ENCODE measurements at places on chromosomes 1 and 21. TPM values are rescaled to one million over a fixed set of nuclear protein-coding genes. Genes with fewer than 3 reads are reported as not detected.
A peak's percentile ranks its signal among the peaks of the same experiment; 100 is the strongest.

The PTGS2 gene
- 22.2 TPM for total RNA-seq

The TNFRSF1B gene
- 142 TPM for total RNA-seq

The MOB3C gene
- 80.7 TPM for total RNA-seq

The PLA2G2F gene
- not detected for total RNA-seq

DNA sequence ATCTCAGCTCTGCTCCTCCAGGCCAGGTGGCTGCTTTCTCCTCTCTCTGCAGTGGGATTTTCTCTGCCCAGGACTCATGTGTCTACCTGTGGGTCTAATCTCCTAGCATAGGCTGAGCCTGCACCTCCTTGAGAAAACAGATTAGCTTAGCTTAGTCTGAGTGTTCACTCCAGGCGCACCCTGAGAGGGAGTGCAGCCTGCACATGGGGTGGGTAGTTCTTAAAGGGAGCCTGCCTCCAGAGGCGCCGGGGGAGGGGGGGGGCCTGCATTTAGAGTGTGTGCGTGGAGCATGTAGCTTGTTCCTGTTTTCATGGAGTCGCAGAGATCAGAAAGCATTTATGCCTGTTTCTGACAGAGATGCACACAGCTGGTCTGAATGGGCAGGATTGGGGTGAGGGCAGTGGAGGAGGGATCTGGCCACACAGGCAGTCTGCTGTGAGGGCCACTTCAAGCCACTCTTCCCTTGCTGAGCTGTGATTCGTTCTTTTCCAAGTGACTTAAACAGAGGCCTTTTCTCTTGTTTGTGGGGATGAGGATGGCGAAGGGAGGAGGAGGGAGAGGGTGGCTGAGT lies 45.2 kb downstream of the GALNT2 start:
- peaks cover 3% of the 10 kb centered on the region for H3K27me3 ChIP-seq
- H3K36me3 ChIP-seq: peaks cover 15% of the 10 kb centered on the region

- DNase-seq: no peak
- peaks cover 35% of the 10 kb centered on the region for H3K36me3 ChIP-seq
- H3K27me3 ChIP-seq: peaks cover 9% of the 10 kb centered on the region
Measured at GRCh38 chr1:236164273-236164672, 21.9 kb downstream of the GPR137B start.

DNA sequence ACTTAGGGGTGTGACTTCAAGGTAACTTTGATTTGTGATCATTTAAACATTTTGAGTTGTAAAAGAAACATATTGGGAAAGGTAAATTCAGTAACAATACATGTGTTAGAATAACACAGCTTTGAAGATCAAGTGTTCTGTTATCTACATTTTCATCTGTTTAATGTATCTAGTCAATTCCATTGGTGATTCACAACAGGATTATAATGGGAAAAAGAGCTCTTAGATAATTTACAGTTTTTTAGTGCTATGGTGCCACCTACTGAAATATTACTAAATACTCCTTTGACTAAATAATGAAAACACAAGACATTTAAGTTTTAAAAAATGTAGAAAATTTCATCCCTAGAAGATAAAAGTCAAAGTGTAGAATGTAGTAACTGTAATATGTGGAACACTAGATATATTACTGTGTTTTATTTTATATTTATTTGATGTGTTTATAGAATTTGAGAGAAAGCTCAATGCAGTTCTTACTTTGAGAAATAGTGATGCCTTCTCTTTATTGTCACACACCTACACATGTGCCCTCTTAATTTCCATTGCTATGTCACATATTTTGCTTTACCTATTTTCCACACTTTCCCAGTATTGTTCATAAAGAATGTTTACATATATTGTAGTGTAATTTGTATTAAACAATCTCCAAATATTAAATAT lies 47.4 kb downstream of the PTPRC start:
- no peak for DNase-seq
- H3K4me1 ChIP-seq: no peaks in the 10 kb centered on the region
- no peak overlapping the region for H3K27ac ChIP-seq

DNA sequence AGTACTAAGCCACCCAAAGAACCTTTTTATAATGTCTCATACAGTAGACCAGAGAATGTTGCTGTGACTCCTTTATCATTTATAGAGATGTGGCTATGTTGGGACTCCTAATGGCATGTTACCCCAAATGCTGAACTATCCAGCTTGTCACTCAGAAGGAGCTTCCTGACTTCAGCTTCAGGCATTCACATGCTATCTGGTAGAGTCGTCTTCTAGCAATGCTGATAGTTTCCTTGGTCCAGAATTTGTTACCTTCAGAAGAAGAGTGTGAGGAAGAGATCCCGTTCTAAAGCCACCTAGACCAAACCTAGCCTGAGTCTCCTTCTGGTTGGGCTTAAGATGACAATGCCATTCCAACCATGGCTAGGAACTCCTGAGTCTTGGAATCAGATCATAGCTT lies 68.1 kb downstream of the OLFML2B start:
- H3K4me3 ChIP-seq: no peak overlapping the region
- no peak overlapping the region for H3K27ac ChIP-seq
- peaks cover 18% of the 10 kb centered on the region for H3K4me1 ChIP-seq
- H3K27me3 ChIP-seq: no peaks in the 10 kb centered on the region
- no peak for DNase-seq

DNA sequence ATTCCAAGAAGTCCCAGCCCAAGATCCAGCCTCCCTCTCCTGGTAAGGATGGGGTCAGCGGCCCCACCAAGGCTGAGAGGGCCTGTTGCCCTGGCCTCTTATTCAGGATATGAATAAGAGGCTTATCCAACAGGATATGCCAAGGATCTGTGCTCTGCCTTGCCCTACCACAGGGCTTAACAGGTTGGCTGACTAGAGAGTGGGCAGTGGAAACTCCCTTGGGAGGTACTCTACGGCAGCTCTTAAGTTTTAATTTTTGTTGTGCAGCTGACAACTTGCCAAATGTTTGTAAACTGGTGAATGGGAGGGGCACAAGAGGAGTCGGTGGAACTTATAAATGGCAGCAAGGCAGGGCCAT lies 16.5 kb upstream of the PIGV start:
- H3K27me3 ChIP-seq: peaks cover 10% of the 10 kb centered on the region
- no peak overlapping the region for H3K27ac ChIP-seq
- no peak for DNase-seq
- no peaks in the 10 kb centered on the region for H3K4me1 ChIP-seq
- H3K36me3 ChIP-seq: peaks cover 84% of the 10 kb centered on the region

DNA sequence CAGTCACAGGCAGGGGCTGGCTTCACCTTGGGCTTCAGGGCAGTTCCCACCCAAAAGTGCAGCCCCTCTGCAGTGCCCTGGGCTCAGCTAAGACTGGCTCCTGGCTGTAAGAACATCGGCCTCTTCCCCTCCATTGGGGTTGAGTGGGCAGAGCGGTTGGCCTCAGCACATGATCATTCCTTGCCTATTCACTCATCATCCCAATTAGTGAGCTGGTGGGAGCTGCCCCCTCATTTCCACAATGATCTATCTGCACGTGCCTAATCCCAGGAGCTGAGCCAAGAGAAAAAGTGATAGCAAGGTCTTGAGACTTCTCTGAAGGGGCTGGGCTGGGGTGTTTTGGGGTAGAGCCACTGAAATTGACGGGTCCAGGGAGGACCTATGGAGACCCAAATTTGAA lies 133.6 kb downstream of the SYF2 start:
- H3K4me3 ChIP-seq: no peak overlapping the region
- no peak for DNase-seq
- no peaks in the 10 kb centered on the region for H3K36me3 ChIP-seq
- peaks cover 5% of the 10 kb centered on the region for H3K27me3 ChIP-seq
- H3K4me1 ChIP-seq: peaks cover 18% of the 10 kb centered on the region

GRCh38 chr21:45582128-45582527 lies 39.9 kb upstream of the SLC19A1 start:
- H3K27ac ChIP-seq: no peak overlapping the region
- H3K36me3 ChIP-seq: peaks cover 9% of the 10 kb centered on the region
- no peak overlapping the region for H3K4me3 ChIP-seq
- H3K4me1 ChIP-seq: no peaks in the 10 kb centered on the region
- no peak for DNase-seq

- H3K27ac ChIP-seq: no peak overlapping the region
- no peak for DNase-seq
- no peak overlapping the region for H3K4me3 ChIP-seq
- H3K36me3 ChIP-seq: no peaks in the 10 kb centered on the region
- no peaks in the 10 kb centered on the region for H3K4me1 ChIP-seq
Measured at GRCh38 chr1:168623831-168624230, 47.4 kb downstream of the XCL1 start.

DNA sequence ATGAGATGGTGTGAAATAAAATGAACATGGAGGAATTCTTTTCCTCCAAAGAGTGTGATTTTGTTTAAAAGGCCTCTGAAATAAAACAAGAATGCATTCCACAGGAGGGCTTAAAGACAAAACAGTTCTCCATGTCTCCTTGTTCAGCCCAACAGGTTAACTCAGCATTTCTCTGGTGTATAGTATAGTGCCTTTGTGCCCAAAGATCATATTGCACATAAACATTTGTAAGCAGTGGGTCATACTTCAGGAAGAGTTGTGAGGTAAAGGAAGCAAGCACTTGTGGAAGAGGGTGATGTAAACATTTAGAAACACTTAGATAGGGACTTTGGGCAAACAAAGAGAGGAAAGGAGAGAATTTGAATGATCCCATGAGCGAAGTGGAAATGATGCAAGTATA lies 433.9 kb downstream of the SIPA1L2 start:
- peaks cover 3% of the 10 kb centered on the region for H3K27me3 ChIP-seq
- H3K36me3 ChIP-seq: peaks cover 3% of the 10 kb centered on the region
- H3K4me3 ChIP-seq: no peak overlapping the region
- no peak for DNase-seq
- H3K4me1 ChIP-seq: peaks cover 7% of the 10 kb centered on the region
- H3K27ac ChIP-seq: no peak overlapping the region

DNA sequence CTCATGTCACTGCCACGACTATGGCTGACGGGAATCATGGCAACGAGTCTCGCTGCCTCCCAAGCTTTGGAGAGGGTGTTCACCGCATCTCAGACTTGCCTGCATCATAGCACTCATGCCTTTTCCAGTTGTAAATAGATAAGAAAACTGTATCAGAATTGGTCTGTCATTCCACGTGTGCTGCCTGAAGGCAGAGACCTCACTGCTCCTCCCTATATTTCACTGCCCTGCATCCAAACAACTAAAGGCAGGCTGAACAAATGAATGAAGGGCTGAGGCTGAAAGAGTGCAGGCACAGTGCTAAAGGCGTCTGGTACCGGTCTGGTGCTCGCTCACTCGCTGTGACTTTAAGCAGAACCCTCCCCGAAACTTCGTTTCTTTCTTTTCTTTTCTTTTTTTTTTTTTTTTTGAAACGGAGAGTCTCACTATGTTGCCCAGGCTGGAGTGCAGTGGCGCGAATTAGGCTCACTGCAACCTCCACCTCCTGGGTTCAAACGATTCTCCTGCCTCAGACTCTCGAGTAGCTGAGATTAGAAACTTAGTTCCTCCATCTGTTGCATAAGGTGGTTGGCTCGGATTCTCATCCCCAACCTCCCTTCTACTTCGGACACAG lies 542 bp downstream of the EIF2B3 start:
- H3K4me3 ChIP-seq: peak overlapping the region; percentile 99
- no peak for DNase-seq
- peaks cover 12% of the 10 kb centered on the region for H3K4me1 ChIP-seq
- H3K27ac ChIP-seq: no peak overlapping the region
- H3K27me3 ChIP-seq: peaks cover 4% of the 10 kb centered on the region
- no peaks in the 10 kb centered on the region for H3K36me3 ChIP-seq

DNA sequence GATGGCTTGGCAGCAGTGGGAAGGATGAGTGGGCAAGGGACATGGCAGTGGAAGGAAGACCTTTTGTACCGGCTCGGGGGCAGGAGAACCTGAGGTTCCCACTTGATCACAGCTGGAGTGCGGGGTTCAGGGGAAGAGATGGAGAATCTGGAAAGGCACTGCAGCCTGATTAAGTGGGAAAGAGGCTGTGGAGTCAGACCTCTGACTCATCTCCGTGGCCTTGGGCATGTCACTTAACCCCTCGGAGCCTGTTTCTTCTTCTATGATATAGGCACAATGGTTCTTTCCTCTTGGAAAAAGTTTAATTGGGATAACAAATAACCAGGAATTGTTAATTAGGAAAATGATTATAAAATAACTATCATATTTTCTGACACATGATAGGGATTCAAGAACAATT lies 13.1 kb upstream of the TMEM61 start:
- DNase-seq: no peak
- no peak overlapping the region for H3K4me3 ChIP-seq
- H3K36me3 ChIP-seq: no peaks in the 10 kb centered on the region
- no peak overlapping the region for H3K27ac ChIP-seq
- no peaks in the 10 kb centered on the region for H3K4me1 ChIP-seq

- peaks cover 3% of the 10 kb centered on the region for H3K27me3 ChIP-seq
- no peaks in the 10 kb centered on the region for H3K36me3 ChIP-seq
- H3K4me3 ChIP-seq: no peak overlapping the region
- H3K27ac ChIP-seq: no peak overlapping the region
- no peaks in the 10 kb centered on the region for H3K4me1 ChIP-seq
- no peak for DNase-seq
Measured at GRCh38 chr21:43608225-43608624, 51.1 kb downstream of the HSF2BP start.

GRCh38 chr21:25983745-25984144 lies 186.8 kb downstream of the APP start:
- peak overlapping the region; percentile 8 for H3K4me3 ChIP-seq
- peaks cover 14% of the 10 kb centered on the region for H3K27me3 ChIP-seq
- H3K36me3 ChIP-seq: peaks cover 50% of the 10 kb centered on the region
- H3K4me1 ChIP-seq: peaks cover 66% of the 10 kb centered on the region
- H3K27ac ChIP-seq: peak overlapping the region; percentile 85
- DNase-seq: no peak

DNA sequence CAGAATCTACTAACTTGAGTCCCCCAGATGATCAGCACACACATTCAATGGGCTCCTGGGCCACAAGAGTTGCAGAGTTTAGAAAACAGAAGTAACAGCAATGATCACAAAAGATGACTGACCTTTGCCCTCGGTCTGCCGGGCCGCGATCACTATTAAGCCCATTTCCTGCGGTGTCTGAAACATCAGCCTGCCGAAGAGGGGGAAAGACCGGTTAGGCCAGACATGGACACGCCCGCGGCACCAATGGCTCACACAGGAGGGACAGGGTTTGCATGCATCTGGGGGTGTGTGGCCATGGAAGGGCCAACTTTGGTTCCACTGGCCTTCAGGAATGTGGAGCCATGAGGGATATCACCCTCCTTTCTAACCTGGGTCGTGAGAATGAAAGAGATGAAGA lies 68.2 kb downstream of the SIM2 start:
- no peak overlapping the region for H3K27ac ChIP-seq
- peaks cover 15% of the 10 kb centered on the region for H3K36me3 ChIP-seq
- peaks cover 11% of the 10 kb centered on the region for H3K4me1 ChIP-seq
- H3K4me3 ChIP-seq: no peak overlapping the region
- no peak for DNase-seq
- peaks cover 3% of the 10 kb centered on the region for H3K27me3 ChIP-seq

- H3K27me3 ChIP-seq: peaks cover 5% of the 10 kb centered on the region
- DNase-seq: no peak
- H3K36me3 ChIP-seq: no peaks in the 10 kb centered on the region
- H3K4me3 ChIP-seq: no peak overlapping the region
Measured at GRCh38 chr1:41646186-41646585, 161.7 kb upstream of the EDN2 start.

DNA sequence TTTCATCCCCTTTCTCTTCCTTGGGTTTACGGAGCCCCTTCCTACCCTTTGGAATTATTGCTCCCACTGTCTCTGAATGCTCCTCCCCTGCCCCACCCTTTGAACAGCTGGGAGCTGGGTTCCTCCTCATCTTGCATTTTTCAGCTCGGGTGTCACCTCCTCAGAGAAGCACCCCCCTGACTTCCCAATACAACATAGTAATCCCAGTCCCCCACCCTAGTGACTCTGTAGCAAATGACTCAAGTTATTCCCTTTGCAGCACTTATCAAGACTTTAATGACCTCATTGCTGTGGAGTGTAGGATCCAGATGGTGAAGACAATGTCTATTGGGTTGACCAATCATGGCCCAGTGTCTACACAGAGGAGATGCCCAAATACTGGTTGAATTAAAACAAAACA lies 8.9 kb upstream of the VWA5B1 start:
- H3K4me1 ChIP-seq: no peaks in the 10 kb centered on the region
- no peak overlapping the region for H3K27ac ChIP-seq
- no peaks in the 10 kb centered on the region for H3K36me3 ChIP-seq
- no peak for DNase-seq
- no peak overlapping the region for H3K4me3 ChIP-seq

Measured in endothelial cell (in vitro differentiated cells).